ENCODE measurements at places on chromosomes 7 and 10. TPM values are rescaled to one million over a fixed set of nuclear protein-coding genes. Genes with fewer than 3 reads are reported as not detected.

GRCh38 chr7:12069757-12070156 lies 141.3 kb upstream of the TMEM106B start:
- DNase-seq = no peak

The ELAPOR2 gene
- 7.3 TPM for polyA plus RNA-seq

The SEMA3D gene
- 52.0 TPM for polyA plus RNA-seq

DNA sequence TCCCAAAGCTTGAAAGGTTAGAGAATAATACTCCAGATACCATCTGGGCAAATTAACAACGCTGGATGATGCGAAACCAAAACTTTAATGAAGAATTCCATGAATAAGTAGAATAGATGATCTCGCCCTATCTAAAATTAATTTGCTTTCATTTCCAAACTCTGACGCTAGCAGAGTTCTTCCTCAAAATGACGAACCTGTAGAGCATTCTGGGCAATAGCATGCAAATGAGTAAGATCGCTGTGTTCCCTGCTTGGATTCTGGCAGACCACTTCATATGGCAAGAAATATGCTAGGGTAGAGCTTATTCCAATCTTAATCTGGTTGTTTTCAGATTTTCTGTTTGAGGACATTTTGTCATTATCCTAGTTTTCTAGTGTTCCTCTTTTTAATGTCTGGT lies 36.1 kb upstream of the SMNDC1 start:
- no peak for DNase-seq

DNA sequence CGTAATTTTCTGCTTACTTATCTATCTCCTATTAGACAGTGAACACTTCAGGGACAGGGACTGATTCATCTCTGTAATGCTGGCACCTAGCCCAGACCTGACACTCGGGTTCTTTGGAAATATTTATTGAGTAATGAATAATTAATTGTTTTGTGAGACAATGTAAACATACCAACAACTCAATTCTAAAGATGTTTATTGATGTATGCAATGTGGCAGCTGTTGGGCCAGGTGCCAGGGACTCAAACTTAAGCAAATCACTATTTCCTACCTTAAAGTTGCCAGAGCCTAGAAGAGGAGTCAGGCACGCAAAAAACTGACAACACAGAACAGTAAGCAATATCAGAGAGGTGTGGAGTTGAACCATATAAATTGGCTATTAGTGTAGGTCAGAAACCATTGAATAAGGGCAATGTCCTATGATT lies 63.6 kb upstream of the BMPER start:
- no peak for DNase-seq

DNA sequence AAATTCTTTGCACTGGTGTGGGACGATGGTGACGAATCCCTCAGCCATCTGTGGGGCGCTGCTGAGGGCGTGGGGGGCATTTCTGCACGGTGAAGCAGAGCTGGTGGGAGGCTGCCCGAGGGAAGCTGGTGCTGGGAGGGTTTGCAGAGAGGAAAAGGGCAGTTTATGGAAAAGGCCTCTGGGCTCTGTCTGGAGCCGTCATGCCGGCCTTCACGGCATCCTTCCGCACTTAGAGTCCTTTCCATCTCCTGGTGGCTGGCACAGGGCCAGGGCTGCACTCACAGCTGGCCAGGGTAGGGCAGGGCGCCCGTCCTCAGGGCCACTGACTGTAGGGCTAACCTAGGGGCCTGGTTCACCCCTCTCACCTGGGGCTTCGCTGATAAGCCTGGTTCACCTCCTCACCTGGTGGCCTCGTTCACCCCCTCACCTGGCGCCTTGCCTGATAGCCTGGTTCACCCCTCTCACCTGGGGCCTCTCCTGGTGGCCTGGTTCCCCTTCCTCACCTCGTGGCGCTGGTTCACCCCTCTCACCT lies 598 bp upstream of the AMZ1 start:
- no peak for DNase-seq

DNA sequence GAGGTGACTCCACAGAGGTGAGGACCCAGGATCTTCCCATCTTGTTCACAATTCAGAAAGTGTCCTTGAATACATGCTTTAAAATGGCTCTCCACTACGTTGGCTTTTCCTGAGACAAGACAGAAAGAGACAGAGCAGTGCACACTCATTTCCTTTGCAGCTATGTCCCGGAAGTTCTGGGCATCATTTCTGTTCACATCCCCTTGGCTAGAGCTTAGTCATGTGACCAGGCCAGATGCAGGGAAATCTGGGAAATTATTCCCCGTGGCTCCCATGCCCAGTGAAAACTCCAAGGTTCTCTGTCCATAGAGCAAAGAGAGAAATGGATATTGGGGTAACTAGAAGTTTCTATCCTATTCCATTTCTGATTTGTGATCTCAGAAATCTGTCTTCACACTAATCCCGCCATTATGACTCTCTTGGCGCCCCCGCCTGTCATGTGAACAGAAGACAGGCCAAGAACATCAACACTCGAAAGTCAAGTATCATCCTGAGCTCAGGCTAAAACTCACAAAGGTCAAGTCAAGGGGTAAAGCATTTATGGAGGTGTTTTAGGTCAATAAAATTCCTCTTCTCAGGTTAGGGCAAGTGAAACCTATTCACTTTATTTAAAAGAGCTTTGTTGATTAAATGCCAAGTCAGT lies 251.4 kb upstream of the HABP2 start:
- no peak for DNase-seq

DNA sequence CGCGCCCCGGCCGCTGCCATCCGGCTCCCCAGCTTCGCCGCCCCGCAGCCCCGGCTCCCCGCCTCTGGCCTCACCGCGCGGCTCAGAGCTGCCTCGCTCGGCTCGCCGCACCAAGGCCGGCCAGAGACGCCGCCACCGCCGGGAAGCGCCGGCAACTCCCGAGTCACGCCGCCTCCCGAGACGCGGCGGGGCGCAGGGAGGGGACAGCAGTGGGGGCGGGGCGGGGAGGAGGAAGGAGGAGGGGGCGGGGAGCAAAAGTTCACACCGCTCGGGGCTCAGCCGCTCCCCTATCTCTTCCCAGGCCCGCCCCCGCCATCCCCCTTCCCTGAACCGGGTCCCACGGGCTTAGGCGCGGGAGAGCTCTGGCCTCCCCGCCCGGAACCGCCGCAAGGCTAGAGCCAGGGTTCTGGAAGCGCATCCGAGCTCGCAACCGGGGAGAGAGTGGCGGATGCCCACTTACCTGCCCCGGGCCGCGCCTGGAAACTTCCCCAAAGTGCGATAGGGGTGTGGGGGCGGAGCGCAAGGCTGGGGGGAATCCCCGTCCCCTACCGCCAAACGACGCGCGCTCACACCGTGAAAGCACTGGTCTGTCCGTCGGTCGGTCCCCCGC lies 1.0 kb downstream of the CHST15 start:
- no peak for DNase-seq

The JAZF1 gene
- polyA plus RNA-seq = 14.7 TPM

The GTPBP4 gene
- 65.8 TPM for polyA plus RNA-seq

The CHRM2 gene
- polyA plus RNA-seq = 3.2 TPM
